ENCODE measurements at places on chromosomes 2 and 18.
A peak's percentile ranks its signal among the peaks of the same experiment; 100 is the strongest.

DNA sequence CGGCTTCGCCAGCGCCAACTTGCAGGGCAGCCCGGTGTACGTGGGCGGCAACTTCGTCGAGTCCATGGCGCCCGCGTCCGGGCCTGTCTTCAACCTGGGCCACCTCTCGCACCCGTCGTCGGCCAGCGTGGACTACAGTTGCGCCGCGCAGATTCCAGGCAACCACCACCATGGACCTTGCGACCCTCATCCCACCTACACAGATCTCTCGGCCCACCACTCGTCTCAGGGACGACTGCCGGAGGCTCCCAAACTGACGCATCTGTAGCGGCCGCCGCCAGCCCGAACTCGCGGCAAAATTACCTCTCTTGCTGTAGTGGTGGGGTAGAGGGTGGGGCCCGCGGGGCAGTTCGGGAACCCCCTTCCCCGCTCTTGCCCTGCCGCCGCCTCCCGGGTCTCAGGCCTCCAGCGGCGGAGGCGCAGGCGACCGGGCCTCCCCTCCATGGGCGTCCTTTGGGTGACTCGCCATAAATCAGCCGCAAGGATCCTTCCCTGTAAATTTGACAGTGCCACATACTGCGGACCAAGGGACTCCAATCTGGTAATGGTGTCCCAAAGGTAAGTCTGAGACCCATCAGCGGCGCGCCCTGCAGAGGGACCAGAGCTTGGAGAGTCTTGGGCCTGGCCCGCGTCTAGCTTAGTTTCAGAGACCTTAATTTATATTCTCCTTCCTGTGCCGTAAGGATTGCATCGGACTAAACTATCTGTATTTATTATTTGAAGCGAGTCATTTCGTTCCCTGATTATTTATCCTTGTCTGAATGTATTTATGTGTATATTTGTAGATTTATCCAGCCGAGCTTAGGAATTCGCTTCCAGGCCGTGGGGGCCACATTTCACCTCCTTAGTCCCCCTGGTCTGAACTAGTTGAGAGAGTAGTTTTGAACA, 15.1 kb downstream of the HOXD3 start:
- DNase-seq: peak; percentile 41

- DNase-seq: no peak
These were observed 12.3 kb downstream of the KLF7 start for GRCh38 chr2:207153266-207153975.

DNA sequence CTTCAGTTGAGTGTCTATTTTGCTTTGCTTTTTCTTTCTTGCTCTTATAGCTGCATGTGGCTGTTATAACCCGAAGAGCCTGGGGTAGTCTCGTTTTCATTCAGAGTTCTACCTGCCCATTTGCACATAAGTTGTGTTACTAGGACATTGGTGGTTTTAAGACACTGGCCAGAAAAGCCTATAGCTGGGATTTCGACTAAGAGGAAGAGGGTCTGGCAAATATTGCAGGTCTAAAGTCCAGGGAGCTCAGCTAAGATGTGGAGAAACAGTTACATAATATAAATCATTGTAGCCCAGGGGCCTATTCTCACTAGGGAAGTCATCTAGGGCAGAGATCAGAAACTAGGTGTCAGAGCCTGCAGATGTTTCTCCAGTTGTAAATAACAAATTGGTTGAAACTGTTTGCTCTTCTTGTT, 120.8 kb downstream of the BABAM2 start:
- DNase-seq: no peak

DNA sequence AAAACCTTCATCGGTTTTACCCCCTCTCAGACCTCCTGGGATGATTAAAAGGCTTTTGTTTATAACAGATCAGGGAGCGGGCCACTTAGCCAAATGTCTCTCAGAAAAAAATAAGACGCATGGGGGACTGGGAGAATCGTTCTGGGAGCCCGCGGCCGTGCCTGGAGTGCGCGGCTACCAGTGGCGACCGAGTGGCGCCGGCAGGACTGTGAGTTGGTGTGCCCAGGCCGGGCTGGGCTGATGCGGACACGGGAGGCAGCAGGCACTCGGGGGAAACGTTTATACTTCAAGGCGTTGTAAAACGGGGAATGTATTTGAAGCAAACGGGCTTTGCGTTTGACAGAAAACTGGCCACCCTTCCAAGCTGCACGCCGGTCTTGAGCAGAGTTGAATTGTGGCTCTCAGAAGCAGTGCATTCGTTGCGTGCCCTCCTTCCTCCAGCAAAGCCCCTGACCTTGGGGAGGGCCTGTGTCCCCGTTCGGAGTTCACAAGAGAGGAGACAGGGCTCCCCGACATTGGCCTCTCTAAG, 4.7 kb upstream of the HOXD10 start:
- DNase-seq: no peak

DNA sequence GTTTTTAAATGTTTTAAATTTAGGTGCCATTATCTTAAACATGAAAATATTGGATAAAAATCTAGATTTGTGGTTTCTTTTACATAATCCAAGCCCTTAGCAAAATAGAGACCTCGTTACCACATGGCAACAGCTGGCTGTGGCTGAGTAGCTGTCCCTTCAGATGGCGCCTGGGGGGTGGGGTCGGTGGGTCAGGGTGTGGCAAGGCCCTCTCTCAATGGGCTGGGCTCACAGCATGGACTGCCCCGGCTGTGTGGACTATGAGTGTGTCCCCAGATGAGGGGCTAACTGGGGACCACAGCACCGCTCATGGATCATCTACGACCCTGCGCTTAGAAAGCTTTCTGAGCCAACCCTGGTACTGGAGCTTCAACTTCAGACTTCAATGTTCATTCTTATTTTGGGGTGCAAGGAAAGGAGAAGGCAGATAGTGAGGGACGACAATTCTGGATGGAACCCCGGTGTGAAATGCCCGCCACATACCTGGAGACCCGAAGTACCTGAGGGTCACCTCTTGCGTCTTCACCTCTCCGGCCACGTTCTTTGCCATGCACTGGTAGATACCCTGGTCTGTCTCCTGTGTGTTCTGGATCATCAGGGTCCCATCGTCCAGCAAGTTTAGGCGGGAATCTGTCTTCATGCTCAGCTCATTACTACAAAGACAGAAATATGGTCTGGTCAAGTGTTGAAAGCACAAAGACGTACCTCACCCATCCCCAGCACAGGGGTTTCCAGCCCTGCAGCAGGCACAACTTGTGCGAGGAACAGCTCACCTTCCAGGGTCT, 71.0 kb downstream of the PXDN start:
- DNase-seq: no peak

DNA sequence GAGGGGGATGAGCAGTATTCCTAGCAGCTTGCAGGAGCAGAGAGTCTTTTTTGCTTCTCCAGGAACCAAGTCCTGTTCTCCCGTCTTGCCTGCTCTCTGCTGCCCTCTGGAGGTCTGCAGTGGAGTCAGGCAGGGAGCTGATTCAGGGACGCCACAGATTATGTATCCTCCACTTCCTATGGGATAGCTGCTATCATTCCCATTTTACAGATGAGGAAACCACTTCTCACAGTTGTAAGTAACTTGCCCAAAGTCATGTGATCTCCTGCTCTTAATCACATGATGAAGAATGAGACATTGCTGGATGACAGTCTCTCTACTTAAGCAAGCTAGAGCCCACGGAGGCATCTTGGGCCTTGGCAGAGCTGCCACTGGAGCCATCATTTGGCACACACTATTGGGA, 8.3 kb downstream of the SLC4A5 start:
- DNase-seq: peak; percentile 58
